ENCODE measurements at places on chromosomes 12 and 14.

GRCh38 chr14:67882986-67883555 is 63.5 kb downstream of the RAD51B start:
- DNase-seq: no peak

- no peak for DNase-seq
These were observed 21.0 kb upstream of the MDM2 start for GRCh38 chr12:68786929-68787328.

- DNase-seq: no peak
These were observed 479.8 kb upstream of the USP15 start for GRCh38 chr12:61780435-61780834.

GRCh38 chr12:122726080-122726558 is 4.5 kb downstream of the HCAR1 start:
- DNase-seq: no peak

GRCh38 chr12:106602076-106602475 is 19.3 kb downstream of the RFX4 start:
- DNase-seq: no peak

DNA sequence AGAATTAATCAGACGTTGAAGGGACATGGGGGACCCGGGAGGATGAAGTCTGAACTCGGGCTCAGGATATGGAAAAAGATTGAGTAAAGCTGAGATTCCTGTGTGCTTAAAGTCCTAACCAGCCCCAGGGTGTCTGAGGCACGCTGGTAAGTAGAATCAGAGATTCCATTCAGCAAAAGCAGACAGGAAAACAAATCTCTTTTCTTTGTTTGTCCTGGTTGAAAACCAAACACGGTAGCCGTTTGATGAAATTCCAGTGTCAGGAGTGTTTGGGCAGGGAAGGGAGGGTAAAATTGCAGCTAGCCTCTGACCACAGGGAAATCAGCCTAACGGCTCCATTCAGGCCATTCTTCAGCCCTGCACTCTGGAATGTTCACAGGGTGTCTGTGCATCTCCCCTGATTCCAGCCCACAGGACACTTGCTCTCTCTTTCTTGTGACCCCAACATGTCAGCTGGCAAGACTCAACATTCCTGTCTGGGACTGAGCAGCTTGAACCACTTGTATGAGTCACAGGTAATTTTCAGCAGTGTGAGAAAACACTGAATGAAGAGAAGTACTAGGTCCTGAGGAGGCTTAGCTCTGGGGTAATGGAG is 31.0 kb downstream of the NINJ2 start:
- no peak for DNase-seq

DNA sequence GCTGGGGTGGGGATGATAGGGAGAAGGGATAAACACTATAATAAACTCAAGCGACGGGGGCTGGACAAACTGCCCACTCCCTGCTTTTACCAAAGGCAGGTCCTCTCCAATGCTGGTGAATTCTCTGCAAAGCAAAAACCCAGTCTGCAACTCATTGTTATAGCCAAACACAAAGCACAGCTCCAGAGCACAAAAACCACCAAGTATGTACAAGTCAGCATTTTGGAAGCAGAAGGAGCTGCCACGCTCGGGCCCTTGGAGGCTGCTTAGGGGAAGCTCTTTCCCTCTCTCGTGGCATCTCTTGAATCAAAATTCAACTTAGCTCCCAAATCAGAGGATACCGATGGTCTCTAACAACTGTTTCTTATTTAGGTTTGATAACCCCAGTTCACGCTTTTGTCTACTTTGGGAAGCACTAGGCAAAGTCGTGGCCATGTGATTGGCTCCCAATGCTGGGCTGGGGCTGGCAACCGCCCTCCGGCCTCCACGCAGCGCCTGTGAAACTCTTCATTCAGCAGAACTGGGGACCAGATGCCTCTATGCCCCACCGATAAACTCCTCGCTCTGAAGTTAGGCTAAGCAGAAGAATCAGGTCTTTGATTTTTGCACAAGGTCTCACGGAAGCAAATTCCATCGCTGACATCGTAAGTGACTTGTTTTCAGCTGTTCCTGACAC is 158.5 kb upstream of the FOXN3 start:
- no peak for DNase-seq

- no peak for DNase-seq
These were observed 267.9 kb downstream of the TMTC2 start for GRCh38 chr12:82954572-82954971.

DNA sequence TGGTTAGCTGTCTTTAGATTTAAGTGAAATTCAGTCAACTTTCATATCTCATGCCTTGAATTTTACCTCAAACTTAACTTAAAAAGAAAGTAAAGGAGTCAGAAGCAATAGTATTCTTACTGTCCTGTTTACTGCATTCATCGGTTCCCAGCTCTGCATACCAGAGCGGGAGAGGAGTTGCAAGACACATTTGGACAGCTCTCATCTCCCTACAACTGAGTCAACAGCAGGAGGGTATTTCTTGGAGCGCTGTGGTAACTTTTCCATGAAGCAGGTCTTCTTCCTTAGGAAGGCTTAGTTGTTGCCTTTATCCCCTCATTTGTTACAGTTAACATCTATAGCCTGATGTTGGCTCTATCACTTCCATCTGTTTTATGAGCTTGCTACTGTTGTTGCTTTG is 65.1 kb downstream of the TRMT5 start:
- no peak for DNase-seq

GRCh38 chr12:101915841-101916240 is 38.5 kb downstream of the DRAM1 start:
- DNase-seq: no peak

- no peak for DNase-seq
These were observed 506 bp downstream of the EMP1 start for GRCh38 chr12:13197032-13197431.

DNA sequence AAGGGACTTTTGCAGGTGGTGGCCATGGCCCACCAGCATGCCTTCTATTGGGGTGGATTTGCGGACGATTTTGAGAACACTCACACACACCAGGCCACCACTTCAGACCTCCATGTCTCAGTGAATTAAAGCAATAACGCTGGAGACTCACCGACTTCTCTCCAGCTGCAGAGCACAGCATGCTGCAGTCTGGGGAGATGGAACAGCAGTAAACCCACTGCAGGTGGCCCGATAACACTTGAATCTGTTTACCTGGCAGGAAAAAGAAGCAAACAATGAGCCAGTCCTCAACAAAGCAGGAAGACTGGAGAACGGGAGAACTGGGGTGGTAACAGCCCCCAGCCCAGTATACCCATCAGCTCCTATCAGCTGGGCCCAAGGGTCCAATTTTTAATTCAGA is 21.6 kb downstream of the RFC5 start:
- no peak for DNase-seq

DNA sequence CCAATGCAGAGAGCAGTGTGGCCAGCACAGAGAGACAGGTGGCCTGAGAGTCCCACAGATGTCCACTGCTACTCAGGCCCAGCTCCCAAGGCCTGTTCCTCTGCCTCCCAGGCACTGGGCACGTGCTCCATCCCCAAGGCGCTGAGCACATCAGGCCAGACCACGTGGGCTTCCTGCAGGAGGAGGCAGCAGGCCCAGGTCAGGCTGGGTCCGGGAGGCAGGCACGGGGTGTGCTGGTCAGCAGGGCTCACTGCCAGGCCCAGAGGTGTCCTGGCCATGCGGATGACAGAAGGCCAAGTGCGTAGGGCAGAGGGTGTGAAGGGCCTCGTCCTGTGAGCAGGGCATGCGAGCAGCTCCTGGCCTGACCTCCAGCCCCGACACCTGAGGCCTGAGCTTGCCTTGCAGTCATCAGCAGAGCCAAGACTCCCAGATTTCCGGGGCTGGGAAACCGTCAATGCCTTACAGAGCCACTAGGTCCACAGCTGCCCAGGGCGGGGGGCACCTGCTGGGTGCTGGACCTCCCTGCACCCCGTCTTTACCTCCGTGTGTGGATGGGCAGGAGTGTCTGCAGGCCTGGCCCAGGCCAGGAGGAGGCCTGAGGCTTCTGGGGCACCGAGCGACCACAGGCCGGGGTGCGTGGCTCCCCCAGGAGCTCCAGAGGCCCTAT is 14.9 kb downstream of the TRMT61A start:
- DNase-seq: no peak

DNA sequence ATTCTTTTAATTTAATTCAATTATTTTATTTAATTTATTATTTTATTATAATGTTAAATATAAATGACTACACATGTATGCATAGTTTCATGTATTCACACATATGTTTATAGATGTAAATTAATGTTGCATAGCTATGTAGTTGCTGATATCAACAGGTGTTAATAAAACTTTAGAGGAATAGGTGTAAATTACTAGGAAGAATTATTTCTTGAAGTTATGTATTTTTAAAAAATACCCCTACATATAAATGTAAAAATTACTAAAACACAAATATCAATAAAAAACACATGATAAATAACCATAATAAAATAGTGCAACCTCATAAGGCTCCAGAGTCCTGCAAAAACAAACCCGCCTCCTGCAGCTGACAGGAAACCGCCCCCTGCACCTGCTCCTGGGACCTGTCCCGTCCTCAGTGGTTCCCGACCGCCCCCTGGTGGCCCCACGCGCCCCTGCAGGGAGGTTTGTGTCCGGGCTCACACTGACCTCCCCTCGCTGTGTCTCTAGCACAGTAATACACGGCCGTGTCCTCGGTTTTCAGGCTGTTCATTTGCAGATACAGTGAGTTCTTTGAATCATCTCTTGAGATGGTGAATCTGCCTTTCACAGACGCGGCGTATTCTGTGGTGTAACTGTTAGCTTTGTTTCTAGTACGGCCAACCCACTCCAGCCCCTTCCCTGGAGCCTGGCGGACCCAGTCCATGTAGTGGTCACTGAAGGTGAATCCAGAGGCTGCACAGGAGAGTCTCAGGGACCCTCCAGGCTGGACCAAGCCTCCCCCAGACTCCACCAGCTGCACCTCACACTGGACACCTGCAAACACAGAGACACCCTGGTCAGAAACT is 1264.0 kb downstream of the TMEM121 start:
- peak; percentile 93 for DNase-seq

- DNase-seq: peak; percentile 84
These were observed 25.4 kb upstream of the EIF4B start for GRCh38 chr12:52980650-52981423.

DNA sequence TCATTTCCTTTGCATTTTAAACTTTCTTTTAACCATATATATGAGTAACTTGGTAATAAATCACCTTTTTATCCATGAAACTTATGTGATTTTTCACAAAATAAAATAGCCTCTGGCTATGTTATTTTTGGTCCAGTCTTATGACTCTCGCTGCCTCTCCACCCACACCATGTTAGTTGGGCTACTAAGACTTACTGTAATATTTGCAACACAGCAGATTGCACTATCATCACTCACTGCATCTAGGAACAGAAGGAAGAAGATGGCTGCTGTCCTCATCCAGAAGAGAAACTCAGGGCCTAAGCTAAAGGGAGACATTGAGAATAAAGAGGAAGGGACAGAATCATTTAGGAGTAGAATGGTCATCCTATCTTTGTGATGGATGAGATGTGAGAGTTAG is 12.6 kb upstream of the B4GALNT3 start:
- no peak for DNase-seq

DNA sequence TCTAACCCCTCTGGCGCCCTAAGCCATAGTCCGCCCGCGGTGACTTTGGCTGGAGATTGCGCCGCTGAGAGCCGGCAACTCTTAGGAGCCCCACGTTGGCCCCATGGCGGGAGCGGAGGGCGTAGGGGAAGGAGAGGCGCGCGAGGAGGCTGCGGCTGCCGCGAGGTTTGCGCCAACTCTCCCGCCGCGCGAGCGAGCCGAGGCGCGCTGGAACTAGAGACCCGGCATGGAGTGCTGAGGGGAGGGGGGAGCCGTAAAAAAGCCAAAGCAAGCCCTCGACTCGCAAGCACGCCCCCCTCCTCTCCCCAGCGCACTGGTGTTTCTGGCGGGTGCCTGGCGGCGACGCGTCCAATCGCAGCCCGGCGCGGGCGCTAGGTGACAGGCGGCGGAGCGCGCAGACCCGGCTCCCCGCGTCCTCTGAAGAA is at the start of gene SYT10:
TSS of gene SYT10 (minus strand) at position 233 of the 425 bp plus-strand sequence. CDS start 297 bp downstream, outside the sequence.
- DNase-seq: no peak
